ENCODE measurements at places on chromosomes 12 and 14.
A peak's percentile ranks its signal among the peaks of the same experiment; 100 is the strongest.

GRCh38 chr14:43858981-43859380 lies 648.1 kb downstream of the FSCB start:
- DNase-seq = no peak

- DNase-seq = no peak
These were observed 394.5 kb upstream of the GARIN6 start for GRCh38 chr12:99253068-99253467.

DNA sequence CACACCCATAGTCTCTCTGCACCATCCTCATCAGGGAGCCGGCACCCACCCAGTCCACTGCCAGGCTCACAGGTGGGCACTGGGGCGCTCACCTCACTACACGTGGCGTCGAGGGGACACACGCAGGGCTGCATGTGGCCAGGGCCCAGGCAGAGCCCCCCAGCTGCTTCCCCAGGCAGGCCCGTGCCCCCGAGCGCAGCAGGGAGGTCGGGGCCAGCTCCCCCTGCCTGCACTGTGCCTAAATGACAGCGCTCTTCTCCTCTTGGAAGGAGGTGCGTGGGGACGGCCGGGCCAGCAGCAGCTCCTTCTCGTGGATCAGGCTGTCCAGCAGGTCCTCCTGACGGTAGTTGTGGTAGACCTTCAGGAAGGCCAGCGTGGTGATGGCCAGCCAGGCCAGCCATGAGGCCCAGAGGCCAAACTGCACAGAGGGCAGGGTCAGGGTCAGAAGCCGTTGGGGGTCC lies 11.3 kb downstream of the TMEM179 start:
- DNase-seq = no peak

DNA sequence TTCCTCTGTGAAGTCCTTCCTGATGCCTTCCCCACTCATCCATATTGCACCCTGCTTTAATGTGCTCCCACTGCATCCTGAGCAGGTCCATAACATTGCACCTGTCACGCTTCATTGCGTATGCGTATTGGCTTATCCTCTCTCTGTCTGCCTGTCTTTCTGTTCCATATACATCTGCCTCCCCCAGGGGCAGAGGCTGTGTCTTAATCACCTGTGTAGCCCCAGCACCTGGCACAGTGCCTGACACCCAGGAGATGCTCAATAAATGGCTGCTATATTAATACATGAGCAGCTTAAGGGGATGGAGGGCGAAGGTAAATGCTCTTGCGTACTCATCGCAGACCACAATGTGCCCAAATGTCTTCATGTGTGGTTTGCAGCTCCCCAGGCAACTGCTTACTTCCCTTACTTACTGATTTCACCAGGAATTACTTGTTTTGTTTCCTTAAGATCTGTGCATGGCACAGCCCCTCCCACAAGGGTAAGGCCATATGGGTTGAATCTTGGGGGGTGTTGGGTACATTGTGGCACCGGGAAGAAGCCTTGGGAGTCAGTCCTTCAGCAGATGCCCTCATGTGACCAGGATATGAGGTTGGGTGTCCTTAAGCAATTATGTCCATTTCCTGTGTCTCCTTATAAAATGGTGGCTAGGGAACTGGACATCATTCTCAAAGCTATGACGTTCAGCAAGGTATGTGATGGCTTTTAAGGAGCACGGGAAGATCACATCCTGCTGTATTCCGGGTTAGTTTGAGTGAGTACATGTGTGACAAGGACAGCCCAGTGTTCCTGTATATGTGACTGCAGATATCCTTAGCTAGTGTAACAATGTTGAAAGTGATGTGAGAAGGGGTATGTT lies 848 bp upstream of the CPNE6 start:
- DNase-seq = no peak

DNA sequence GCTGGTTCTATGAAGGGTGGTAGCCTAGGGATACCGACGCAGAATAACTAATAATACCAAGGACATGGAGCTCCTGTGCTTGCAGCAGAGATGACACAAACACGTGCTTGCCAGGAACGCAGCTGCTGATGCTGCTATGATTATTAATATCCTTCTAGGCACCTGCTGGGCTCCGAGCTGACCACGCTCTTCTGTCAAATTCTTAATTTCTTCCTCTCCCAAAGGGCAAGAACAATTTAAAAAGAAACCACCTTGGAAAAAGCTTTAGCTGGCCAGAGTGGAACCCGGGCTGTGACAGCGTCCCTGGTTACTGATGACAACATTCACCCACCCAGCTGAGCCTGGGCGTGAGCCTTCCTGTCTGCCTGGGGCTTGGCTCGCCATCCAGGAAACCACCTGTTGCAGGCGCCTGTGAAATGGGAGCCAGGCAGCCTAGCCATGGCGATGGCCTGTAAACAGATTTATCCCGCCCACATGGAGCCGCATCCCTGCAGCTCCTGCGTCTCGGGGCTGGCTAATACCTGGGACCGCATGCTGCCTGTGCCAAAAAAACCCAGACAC lies 28.8 kb downstream of the CLMN start:
- peak; percentile 91 for DNase-seq

- DNase-seq = no peak
These were observed 17.7 kb downstream of the ATP2B1 start for GRCh38 chr12:89690925-89691324.

- no peak for DNase-seq
These were observed 11.2 kb downstream of the TBX3 start for GRCh38 chr12:114672817-114673168.

GRCh38 chr12:82436354-82436753 lies 78.0 kb downstream of the METTL25 start:
- DNase-seq = no peak

- DNase-seq = no peak
These were observed 10.5 kb downstream of the MMP14 start for GRCh38 chr14:22846811-22847307.

DNA sequence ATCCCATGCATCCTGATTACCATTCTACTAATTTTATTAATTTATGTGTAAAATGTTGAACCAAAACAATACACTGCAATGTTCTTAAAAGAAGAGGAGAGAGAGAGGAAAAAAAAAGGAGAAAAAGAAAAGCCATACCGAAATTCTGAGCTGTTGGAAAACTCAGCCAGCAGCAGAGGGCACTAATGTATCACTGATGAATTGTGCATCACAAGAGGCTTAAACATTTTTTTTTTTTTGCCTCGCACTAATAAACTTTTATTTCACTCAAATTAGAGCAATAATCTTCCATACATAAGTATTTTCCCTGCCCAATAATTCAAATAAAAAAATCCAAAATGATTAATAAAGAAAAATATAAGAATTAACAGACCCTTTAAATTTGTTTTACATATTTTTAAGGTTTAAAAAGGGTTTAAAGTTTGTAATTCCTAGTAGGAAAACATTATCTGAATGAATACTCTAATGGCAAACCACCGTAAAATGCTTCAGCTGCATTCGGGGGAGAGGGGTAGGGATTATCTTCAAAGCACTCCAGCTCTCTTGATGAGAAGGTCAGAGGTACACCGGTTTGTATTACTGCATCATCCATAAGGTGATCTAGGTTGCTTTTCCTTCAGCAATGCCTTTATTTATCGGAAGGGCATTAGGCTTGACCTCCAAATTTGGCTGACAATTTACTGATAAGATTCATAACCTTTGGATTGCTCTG lies 41.9 kb downstream of the ATP23 start:
- DNase-seq = peak; percentile 50

DNA sequence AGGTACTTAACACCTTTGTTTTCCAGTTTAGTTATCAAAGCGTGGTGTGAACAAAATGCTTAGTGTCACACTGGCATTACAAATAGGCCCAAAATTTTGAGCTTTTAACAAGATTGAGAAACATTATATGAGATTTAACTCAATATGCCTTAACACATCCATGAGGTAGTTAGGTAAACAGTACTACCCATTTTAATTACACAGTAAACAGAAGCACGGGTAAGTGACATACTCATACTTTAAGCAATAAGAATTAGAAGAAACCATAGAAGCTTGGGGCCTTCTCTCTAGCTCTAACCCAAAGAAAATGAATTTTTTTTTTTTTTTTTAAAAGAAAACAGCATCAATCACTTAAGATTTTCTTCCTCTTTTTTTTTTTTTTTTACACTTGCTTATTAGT lies 15.5 kb upstream of the PHLDA1 start:
- DNase-seq = no peak

- no peak for DNase-seq
These were observed 11.7 kb upstream of the FLVCR2 start for GRCh38 chr14:75566752-75567151.

- peak; percentile 27 for DNase-seq
These were observed at the start of gene NKX2-1 for GRCh38 chr14:36519431-36520321. Gene NKX2-1 (minus strand): TSS chr14:36520232. CDS start chr14:36520129, 103 bp downstream.

DNA sequence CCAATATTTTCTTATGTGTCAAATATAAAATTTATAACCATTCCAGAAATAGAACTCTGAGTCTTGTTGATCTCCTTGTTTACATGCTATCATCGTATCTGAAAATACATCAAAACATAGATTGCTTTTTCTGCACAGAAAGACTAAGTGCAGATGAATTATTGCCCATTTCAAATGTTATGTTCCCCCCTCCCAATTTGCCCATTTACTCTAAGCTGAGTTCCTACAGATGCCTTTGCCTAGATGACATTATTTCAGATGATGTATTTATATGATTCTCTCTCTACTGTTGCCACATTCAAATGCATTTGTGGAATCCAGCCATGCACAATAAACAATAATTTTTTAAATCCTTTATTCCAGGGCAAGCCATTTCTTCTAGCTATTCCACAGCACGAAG lies 810.1 kb upstream of the MGAT4C start:
- DNase-seq = no peak

DNA sequence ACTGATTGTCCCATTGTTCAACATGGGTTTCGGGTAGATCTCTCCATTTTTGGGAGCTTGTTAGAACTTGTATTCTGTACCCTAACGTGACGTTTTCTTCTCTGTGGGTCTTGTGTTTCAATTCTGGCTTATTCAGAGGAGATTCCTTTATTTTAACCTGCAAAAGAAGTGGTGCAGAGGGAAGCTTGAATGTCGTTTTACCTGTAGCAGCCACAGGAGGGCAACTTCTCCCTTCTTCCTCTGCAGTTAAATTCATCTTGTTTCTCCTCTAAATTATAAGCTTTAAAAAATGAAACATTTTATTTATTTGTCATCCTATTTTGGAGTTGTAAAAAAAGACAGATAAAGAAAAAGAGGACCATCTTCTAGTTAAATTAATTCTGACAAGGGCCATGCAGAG lies 13.7 kb upstream of the CLEC4D start:
- no peak for DNase-seq

GRCh38 chr12:52024845-52025230 lies 18.1 kb downstream of the TAMALIN start:
- DNase-seq = no peak

- no peak for DNase-seq
These were observed 30.6 kb downstream of the NAV3 start for GRCh38 chr12:77861317-77861716.

DNA sequence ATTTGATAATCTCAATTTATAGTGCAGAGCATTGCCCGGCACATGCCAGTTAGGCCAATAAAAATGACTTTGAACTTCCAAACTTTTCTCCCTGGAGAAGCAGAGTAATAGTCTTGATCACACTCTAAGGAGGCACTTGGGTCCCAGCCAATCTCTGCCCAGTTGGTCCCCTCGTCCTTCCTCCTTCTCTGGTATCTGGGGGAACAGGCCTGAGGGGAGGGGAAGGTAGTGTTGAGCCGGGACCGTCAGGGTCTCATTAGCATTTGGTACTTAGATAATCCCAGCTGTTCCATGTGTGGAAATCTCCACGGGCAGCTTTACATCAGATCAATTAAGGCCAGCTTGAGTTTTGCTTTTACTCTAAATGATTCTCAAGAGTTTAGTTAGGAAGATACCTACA lies 70.1 kb downstream of the ZNF641 start:
- DNase-seq = no peak

GRCh38 chr14:104494483-104494882 lies 85.1 kb upstream of the C14orf180 start:
- DNase-seq = no peak

GRCh38 chr12:107091989-107092641 lies 1.2 kb downstream of the CRY1 start:
- DNase-seq = peak; percentile 36

GRCh38 chr14:47917344-47917954 lies 242.0 kb upstream of the MDGA2 start:
- DNase-seq = peak; percentile 23

- no peak for DNase-seq
These were observed 4.7 kb downstream of the TMEM263 start for GRCh38 chr12:106960443-106960842.

- DNase-seq = no peak
These were observed 120.2 kb upstream of the HIF1A start for GRCh38 chr14:61575126-61575525.

- DNase-seq = no peak
These were observed 60.8 kb downstream of the SAMD4A start for GRCh38 chr14:54627540-54628363.

- no peak for DNase-seq
These were observed 10.8 kb upstream of the GYS2 start for GRCh38 chr12:21615431-21615830.

GRCh38 chr14:60734465-60735242 lies at the start of gene MNAT1:
Gene MNAT1 (plus strand): TSS chr14:60734761. CDS start chr14:60734863, 102 bp downstream.
- peak; percentile 93 for DNase-seq

DNA sequence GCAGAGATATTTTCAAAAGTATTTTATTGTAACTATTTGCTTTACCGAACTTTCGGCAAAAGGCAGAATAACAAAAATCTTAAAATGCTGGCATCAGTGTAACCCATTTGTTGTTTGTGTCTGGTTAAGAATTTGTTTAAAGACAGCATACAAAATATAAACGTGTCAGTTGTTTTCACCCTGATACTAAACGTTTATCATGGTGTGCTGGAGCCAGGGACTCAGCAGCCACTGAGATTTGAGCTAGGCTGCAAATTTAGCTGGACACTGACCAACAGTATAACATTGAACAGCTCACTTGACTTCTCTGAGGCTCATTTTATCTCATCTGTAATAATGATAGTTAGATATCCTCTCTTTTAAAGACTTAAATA lies 183.7 kb downstream of the TMTC3 start:
- DNase-seq = no peak

DNA sequence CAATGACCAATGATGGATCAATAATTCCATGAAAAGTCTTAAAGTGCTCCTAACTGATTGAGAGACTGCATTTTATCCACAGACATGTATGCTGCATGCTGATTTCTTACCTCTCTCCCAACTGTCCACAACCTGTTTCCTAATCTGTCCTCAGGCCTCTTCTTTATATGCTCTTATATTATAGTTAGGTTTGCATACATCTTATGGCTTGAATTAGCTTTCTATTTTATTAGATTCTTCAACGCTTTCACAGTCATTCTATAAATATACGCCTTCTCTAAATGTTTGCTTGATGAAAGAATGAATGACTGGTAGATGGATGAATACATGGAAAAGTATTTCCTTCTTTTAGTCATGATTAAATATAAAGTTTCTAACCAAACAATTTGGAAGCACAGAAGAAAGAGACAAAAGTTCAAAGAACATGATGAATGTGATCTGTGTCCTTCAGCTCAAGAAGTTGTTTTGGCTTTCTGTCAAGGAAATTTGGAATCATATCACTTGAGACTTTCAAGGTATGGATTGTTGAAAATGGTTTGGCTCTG lies 91.8 kb upstream of the NPAS3 start:
- no peak for DNase-seq

DNA sequence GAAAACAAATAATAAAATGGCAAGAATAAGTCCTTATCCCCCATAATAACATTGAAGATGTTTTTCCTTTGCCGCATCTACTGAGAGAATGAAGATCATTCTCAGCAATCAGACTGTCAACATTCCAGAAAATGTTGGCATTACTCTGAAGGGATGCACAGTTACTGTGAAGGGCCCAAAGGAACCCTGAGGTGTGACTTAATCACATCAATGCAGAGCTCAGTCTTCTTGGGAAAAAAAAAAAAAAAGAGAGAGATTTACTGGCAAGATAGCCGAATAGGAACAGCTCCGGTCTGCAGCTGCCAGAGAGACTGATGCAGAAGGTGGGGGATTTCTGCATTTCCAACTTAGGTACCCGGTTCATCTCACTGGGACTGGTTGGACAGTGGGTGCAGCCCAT lies 41.3 kb upstream of the OR6J1 start:
- DNase-seq = no peak

All from NCI-H1694 (cell line).